ENCODE measurements at places on chromosomes 2 and 18. TPM values are rescaled to one million over a fixed set of nuclear protein-coding genes. Genes with fewer than 3 reads are reported as not detected.

The COX5B gene
- total RNA-seq: 217 TPM

The LAPTM4A gene
- 26.7 TPM for total RNA-seq

The ELOA2 gene
- not detected for total RNA-seq

The ST8SIA5 gene
- not detected for total RNA-seq

The C2orf81 gene
- 2.8 TPM for total RNA-seq

DNA sequence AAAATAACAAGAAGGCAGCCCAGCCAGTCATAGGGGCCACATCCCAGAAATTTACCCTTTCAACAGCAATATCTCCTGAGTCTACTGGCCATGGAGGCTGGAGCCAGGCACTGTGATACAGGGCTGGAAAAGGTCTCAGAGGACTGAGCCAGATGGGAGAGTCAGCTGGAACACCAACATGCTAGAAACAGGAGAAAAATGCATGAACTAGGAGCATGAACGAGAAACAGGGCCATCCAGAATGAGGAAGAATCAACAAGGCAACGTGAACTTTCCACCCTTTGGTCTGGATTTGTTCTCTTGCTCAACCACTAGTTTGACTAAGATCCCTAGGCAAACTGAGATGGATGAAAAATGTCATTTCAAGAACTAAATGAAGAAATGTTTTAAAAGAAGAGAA lies 13.1 kb downstream of the PID1 start:
- DNase-seq: no peak

DNA sequence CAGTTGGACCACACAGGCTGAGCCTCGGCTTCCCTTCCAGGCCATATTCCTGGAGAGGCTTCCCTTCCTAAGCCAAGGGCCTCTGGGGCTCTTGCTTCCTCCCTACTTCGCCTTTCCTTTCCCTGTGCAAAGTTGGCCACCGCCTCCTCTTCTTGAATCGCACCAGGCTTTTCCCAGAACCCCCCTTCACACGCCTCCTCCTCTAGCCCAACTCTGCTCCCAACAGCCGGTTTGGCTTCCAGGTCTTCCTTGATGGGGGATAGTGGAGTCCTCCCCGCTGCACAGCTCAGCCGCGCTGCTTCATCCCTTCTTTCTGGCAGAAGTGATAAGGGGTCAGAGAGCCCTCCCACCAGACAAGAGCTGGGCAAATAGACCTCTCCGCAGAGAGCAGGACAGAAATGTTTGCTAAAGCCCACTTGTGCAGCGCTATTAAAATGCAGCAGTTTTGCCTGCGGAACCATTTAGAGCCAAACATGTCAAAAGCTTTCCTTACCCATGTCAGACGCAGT lies 56.4 kb downstream of the SNORC start:
- DNase-seq: no peak

DNA sequence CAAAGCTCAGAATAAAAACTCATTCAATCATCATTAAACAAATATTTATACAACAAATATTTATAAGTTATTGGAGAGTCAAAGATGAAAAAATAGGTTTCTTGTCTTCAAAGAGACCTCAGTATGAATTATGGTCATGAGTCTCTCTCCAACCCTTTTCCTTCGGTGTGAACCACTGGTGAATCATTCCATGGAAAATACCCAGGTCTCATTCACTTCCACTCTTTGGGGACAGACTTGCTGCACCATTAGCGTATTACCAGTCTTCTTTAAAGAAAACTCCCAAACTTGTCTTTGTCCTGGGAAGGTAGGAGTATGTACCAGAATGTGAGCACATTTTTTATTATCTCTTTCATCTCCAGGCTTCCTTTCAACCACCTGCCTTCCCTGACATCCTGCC lies 257.4 kb upstream of the RBMS1 start:
- DNase-seq: no peak

- no peak for DNase-seq
These were observed 94.9 kb downstream of the RNF152 start for GRCh38 chr18:61797696-61798590.

DNA sequence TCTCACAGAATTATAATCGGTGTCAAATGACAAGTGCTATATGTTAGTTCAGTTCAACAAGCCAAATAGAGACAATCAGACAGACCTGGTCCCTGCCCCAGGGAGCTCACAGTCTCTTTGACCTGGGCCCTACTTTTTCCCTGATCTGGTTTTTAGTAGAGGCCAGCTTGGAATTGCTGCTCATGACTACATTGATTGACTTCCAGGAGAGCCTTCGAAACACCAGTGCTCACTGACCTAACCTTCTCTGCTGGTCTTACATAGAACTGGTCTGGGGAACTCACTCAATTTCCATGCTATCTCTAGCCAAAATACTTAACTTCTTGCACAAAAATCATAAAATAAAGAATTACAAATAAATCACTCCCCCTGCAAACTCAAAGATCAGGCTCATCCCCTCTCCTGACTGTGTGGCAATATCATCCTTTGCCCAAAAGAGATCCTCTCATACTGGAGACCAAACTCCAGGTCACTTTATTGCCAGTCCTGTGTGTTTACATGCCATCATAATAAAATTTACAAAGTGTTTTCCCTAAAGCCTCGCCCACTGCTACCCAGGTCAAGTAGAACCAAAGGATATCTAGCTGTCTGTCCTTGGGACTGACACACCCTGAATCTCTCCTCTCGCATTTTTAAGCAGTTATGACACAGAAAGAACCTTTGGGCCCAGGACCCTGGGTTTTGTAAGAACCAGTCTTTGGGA lies 53.2 kb downstream of the PROC start:
- no peak for DNase-seq

- peak; percentile 82 for DNase-seq
These were observed 145.9 kb downstream of the CCDC74A start for GRCh38 chr2:131673400-131674173.

DNA sequence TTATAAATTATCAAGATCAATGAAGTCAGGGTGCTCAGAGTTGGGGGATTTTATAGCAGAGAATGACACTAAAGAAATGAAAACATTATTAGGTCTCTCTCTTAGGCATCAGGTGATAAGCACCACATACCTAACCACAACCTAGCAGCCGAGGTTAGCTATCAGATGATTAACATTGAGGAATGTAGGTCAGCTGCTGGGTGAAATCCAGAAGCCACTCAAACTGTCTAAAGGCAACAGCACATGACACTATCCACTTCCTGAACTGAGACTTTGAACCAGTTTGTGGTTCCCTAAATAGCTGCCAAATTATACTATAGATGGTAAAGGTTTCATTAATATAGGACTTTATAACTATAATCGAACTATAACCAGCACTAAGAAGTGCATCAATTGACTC lies 4.7 kb downstream of the EPG5 start:
- peak; percentile 59 for DNase-seq

GRCh38 chr2:52113338-52113737 lies 1081.4 kb upstream of the NRXN1 start:
- DNase-seq: no peak
